Adrenal gland (tissue), 19 donors: ENCODE measurements at places on chromosomes 5 and 9. TPM values are rescaled to one million over a fixed set of nuclear protein-coding genes. Genes with fewer than 3 reads are reported as not detected.
A peak's percentile ranks its signal among the peaks of the same experiment; 100 is the strongest.

- no peak for DNase-seq
Measured at GRCh38 chr5:171999877-172000276, 6.6 kb downstream of the FBXW11 start.

DNA sequence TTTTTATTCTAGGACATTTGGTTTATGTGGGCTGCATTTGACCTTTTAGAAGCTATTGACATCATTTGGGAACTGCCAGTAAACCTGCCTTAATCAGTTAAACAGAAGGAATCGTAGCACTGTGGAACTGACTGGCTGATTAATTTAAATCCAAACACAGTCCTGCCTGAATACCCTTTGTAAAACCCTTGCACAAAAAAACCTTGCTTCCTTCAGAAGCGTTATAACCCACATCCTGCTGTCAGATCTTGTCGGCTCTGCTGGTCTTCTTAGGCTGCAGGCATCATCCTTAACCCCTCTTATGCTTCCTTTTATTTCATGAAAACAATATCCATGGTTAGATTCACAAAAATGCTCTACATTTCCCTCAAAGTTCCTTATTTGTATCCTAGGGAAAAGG lies 46.3 kb downstream of the PAM start:
- no peak for DNase-seq

Gene KIAA0825
- total RNA-seq: 4.4 TPM

GRCh38 chr5:178288401-178289368 lies 56.1 kb upstream of the PHYKPL start:
- no peak for DNase-seq

DNA sequence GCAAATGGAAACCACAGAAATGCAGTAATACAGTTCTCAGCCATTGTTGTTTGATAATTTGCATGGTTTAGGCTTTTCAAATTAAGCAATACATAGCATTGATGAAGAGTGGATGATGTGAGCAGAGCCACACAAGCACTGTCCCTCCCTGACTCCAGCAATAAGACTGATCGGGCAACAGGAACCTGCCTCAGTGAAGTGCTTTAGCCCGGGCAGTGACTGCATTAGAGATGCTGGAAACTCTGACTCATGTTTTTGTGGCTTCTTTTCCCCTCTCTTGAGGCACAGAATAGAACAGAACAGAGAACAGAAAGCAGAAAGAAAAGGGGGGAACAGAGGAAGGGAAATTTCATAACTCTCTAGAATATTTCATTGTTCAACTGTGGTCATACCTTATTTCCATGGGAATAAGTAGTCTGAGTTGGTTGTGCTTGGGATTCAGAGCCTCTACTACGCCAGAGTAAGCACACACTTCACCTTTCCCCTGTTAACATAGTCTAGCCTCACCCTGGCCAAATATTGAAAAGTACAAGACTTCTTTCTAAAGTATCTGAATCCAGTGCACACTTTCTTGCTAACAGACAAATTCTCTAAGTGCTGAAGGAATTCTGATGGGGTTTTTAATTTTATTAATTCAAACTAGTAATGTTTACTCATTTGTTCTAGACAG lies 164.8 kb upstream of the VCAN start:
- DNase-seq: peak; percentile 53

DNA sequence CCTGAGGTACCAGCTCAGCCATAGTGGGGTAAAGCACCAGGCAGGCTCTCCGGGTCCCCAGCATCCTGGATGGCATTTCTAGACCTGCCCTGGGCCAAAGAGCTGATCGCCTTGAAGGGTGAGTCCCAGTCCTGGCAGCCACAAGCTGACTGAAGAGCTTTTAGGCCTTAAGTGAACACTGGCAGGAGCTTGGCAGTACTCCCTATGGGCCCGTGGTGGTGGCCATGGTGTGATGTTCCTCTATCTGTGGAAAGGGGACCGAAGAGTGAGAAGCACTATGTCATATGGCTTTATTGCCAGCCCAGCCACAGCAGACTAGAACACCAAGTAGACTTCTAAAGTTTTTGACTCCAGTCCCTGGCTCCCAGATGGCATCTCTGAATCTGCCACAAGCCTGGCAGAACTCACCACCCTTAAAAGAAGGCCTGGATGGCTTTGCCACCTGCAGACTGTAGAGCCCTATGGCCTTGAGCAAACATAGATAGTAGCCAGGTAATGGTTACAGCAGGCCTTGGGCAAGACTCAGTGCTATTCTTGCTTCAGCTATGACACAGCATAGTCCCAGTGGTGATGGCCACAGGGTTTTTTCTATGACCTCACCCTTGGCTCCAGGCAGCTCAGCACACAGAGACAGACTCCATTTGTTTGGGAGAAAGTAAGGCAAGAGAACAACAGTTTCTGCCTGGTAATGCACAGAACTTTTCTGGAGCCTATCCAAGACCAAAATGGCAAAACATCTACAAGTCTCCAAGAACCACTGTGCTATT lies 801.5 kb upstream of the DMAC1 start:
- no peak for DNase-seq

DNA sequence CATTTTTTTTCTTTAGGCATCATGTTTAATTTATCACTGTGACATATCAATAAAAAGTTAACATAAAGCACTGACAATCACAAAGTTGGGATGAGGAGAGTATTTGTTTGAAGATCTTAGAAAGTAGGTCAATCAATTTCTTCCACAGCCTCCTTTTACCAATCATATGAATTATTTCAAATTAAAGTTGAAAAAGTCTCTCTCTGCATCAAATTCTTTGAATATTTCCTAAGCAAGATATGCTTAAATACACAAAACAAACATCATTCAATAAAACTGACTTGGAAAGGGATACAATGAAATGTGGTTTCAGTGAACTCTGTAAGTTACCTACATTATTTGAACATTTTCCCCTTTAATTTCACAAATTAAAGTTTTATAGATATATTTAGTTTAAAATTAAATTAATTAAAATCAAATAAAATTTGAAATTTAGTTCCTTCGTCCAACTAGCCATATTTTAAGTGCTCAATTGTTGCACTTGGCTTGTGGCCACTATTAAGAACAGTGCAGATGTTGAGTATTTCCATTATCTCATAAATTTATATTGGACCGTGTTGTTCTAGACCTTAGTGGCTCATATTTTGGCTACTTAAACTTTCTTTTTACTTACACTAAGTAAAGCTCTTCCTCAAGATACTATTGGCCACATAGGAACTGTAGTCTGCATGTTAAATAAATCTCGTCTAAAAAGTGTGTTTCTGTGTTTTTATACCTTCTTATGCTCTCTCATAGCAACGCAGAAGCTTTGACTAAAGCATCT lies 949.7 kb upstream of the NUDT12 start:
- no peak for DNase-seq

DNA sequence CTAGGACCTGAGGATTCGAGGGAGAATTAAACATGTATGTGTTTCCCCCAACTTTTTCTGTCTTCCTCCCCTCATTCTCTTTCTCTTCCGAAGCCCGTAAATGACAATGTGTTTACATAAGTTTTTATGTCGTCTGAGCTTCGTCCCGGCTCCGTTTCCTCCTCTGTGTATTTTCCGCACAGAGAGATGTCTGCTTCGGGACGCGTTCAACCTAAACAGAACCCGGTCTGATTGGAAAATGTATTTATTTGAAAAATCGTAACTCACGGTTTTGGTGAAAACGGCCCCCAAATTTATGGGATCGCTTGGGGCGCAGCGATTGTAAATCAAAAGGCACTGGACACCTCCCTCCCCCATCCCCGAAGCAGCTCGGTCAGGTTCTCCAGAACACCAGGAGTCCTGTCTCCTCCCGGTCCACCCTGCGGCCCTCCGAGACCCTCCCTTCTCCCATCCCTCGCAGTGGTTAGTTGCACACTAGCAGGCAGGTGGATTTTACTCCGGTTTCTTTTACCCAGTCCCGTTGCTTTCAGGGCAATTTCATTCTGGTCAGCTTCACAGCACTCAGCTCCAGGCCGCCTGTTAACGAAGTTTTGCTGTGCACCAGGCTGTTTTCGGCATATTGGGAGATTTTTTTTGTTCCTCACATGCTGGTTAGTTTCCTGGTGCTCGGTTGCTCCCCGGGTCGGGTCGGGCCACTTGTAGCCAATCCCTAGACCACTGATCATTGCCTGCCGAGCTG lies 5.8 kb upstream of the HAND1 start:
- no peak for DNase-seq

Gene ARID3C
- total RNA-seq: not detected

GRCh38 chr9:101628173-101628572 lies 33.4 kb upstream of the PPP3R2 start:
- no peak for DNase-seq

Gene TAF11L10
- total RNA-seq: not detected

- no peak for DNase-seq
Measured at GRCh38 chr5:125004009-125004408, 257.6 kb upstream of the ZNF608 start.

- DNase-seq: no peak
Measured at GRCh38 chr5:1498623-1499416, 24.9 kb downstream of the LPCAT1 start.

- no peak for DNase-seq
Measured at GRCh38 chr5:96714951-96715451, 52.8 kb downstream of the CAST start.

DNA sequence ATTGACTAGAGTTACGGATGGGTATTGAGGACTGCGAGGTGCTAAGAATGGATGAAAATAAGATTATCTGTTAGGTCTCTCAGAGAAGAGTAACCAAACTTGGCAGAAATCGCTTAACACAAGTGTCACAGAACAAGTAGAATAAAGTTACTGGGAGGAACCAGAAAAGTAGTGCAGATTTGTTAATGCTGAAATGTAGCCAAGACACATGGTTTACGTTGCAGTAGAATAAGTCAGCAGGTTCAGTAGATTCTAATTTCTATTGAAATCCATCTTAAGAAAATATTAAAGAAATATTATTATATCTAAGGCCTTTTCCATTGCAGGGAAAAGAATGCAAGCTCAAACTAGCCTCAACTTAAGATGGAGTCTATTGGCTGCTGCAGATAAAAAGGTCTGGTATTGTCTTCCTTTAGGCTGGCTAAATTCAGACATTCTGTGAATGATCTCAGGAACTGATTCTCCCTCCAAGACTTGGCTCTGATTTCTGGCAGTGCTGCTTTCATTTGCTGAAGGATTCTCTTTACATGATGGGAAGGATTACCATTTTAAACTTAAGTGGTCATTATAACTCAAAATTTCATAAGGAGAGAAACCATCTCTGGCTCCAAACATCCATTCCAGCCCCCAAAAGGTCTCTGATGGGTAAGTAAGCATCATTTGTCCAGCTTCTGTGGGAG lies 314.9 kb downstream of the MARCHF11 start:
- DNase-seq: no peak

Gene SHISAL2B
- total RNA-seq: not detected

DNA sequence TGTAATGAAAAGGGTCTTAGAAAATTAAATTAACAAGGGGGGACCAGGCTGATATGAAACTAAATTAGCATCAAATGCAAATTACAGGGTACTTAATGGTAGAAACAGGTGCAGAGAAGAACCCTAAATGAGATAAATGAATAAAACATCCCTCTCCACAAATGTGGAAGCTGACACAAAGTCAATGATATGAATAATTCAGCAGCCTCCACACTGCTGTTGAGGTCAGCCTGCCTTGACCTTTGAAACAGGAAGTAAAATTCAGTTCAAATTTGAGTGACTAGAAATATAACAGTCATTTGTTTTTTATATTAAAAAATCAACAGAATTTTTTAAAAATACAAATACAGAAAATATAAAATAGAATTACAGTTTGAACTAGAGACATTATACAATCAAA lies 40.0 kb downstream of the EBF1 start:
- no peak for DNase-seq

Gene S1PR3
- total RNA-seq: 68.2 TPM

GRCh38 chr5:143121135-143121475 lies 282.4 kb downstream of the NR3C1 start:
- DNase-seq: no peak

Gene JAKMIP2
- total RNA-seq: 3.4 TPM

GRCh38 chr9:71916834-71917534 lies 5.5 kb downstream of the C9orf85 start:
- DNase-seq: no peak

Gene SNAPC4
- total RNA-seq: 5.5 TPM

DNA sequence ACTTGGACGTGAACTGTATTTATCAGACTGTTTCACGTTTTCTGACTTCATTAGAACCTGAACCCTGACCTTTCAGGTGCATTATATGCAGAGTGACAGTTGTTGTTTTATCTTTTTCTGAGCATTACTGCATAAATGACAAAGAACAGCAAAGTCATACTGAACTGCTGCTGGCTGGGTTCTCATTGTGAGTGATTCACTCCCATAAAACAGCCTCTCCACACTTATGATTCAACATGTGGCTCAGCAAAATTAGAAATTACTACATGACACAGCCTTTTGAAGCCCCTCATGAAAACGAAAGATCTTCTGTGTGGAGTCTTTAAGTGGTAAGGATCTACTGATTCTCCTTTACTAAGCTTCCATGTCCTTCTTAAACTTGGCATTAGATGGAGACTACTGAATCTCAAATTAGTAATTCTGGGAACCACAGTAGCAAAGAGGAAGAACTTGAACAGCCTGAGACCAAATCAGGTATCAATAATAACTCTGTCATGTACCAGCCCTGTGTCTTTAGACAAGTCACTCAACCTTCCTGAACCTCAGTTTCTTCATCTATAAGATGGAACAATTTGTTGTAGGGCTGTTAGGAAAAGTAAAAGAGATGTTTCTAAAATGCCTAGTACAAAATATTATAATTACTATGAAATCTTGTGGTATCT lies 172.3 kb upstream of the GNA14 start:
- peak; percentile 42 for DNase-seq

GRCh38 chr5:17511775-17512325 lies 6.3 kb upstream of the TAF11L3 start:
- no peak for DNase-seq
